AG04449 (cell line): ENCODE measurements at places on chromosomes 6 and 20.

- no peak for DNase-seq
Observed at GRCh38 chr20:41428285-41428684, 61.7 kb upstream of the EMILIN3 start.

DNA sequence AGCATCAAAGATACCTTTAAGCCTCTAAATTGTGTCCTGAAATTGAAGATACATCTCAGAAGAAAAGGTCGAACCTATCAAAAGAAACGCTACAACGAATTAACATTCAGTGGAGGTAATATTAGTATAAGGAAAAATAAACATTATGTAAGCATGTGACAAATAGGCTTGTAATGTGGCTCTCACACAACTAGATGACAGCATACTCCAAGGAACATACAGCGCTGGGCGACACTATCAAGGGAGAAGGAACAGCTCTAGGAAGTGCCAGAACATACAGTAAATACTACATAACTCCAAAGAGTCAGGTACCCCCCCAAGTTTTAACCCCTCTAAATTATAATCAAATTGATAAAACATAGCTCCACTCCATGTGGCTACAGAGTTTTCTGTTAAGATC lies 103.5 kb downstream of the LAMP5 start:
- DNase-seq: no peak

DNA sequence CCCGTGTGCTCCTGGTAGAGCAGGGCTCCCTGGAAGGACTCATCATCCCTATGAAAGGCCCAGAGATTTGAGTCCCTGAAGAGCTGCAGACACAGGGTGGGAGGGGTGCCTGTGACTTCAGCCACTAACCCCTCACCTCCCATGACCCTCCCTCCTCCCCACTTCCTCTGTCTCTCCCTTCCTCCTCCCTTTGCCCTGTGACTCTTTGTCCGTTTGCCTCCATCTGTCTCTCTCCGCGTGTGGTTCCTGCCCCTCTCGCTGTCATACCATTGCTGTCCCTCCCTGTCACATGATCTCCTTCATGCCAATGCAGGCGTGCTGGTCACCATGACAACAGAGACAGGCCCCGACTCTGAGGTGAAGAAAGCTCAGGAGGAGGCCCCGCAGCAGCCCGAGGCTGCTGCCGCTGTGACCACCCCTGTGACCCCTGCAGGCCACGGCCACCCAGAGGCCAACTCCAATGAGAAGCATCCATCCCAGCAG lies 19.0 kb downstream of the EPB41L1 start:
- no peak for DNase-seq

DNA sequence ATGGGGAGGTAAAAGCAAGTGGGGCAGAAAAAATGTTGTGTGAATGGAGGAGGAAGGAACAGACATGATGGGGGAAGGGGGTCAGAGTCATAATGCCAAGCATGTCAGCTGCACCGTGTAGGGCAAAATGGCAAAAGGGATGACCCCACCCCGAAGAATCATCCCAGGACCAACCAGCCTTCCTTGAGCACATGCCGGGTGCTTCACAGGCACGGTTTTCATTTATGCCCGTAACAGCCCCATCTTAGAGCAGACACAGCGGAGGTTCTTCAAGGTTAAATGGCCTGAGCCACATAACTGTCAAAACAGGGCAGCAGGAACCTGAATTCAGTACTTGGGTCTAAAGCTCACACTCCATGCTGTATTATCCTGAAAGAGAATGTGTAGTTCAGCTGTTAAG lies 322.2 kb downstream of the ZFAND3 start:
- no peak for DNase-seq

DNA sequence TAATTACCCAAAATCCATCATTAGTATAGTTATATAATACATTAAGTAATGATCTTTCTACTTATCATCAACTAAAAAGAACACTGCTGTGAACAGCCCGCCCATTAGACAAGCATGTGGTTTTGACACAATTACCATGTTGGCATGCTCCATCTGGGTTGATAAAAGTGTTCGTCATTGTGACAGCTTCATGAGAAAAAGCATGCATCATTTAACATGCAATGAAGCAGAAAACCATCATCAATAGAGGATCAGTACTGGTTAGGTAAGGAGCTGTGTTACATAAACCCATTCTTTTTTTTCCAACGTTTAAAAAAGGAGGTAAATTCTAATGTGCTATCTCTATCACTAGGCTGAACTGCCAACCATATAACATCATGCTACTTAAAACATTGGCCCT lies 101.9 kb downstream of the EPB41L2 start:
- no peak for DNase-seq

DNA sequence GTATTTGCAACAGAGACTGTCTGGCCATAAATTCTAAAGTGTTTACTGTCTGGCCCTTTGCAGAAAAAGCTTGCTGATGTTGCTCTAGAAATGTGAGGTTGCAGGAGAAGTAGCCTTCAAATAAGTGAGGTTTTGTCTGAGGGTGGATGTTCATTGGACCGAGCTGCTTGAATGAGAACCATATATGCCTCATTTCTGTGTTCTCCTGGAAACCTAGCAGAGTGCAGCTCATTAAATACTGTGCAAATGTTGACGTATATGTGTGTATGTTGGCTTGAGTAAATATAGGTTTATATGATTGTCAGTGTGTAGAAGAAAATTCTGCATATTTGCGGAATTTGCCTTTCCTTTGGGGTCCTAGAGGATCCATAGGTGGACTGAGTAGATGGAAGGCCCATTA lies 39.0 kb downstream of the CHMP4B start:
- DNase-seq: no peak

- no peak for DNase-seq
Observed at GRCh38 chr6:155147958-155148663, 115.7 kb upstream of the CLDN20 start.

DNA sequence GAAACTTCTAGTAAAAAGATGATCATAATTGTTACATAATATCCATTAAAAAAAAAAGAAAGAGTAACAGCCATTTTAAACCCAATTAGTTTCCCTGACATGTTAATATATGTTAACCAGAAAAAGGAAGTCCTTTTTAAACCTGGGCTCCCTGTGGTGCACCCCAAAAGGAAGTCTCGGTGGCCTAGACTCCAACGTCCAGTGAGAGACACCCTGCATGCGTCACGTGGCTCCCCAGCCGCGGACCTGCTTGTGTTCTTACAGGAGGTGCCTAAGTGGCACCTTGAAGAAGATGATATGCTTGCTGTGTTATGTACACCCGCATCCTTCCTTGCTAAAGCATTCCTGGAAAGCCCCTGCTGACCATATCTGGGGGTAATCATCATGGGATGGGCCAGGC lies 50.1 kb downstream of the FOXC1 start:
- no peak for DNase-seq

- no peak for DNase-seq
Observed at GRCh38 chr20:43513372-43513930, 6.0 kb downstream of the L3MBTL1 start.

GRCh38 chr6:125008957-125009356 lies 46.7 kb downstream of the RNF217 start:
- no peak for DNase-seq

GRCh38 chr6:52244400-52244799 lies at the start of gene IL17F:
Gene IL17F, minus strand, starts transcription at chr6:52244500. Its CDS starts 71 bp downstream, at chr6:52244429.
- DNase-seq: no peak

- no peak for DNase-seq
Observed at GRCh38 chr6:145878591-145879295, 64.1 kb upstream of the FBXO30 start.

DNA sequence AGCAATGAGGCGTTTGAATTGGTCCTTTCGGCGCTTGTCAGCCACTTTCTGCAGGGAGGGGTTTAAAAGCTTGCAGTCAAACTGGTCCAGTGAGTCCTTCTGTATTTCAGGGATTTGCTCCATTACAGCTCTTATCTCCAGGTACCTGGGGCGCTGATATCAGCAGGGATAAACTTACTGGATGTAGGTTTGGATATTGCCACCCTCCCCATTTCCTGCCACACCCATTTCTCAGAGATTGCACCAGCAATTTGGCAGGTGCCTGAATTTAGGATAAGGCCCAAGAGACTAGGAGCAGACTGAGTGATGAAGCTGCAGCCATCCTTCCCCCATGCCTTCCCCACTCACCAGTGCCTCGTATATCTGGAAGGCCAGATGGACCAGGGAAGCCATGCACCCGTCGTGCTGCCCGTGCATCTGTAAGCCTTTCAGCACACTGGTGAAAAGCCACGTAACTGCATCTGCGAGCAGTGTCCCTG lies 7.6 kb downstream of the POLR1C start:
- DNase-seq: no peak

DNA sequence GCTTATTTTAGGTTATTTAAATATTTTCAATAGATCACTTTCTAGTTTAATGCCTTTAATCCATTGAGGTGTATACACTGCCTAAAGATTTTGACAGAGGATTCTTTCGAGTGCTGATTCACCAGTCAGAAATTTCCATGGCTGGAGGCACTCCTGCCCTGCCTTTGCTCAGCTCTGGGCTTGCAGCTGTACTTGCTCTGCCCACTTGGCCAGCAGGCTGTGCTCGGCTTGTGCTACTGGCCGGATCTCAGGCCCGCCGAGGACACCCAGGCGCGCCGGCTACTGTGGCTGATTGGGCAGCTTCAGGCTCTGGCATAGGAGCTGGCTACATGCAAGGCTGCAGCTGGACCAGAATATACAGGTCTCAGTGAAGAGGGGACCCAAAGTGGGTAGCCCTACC lies 675.1 kb upstream of the MMS22L start:
- DNase-seq: no peak

DNA sequence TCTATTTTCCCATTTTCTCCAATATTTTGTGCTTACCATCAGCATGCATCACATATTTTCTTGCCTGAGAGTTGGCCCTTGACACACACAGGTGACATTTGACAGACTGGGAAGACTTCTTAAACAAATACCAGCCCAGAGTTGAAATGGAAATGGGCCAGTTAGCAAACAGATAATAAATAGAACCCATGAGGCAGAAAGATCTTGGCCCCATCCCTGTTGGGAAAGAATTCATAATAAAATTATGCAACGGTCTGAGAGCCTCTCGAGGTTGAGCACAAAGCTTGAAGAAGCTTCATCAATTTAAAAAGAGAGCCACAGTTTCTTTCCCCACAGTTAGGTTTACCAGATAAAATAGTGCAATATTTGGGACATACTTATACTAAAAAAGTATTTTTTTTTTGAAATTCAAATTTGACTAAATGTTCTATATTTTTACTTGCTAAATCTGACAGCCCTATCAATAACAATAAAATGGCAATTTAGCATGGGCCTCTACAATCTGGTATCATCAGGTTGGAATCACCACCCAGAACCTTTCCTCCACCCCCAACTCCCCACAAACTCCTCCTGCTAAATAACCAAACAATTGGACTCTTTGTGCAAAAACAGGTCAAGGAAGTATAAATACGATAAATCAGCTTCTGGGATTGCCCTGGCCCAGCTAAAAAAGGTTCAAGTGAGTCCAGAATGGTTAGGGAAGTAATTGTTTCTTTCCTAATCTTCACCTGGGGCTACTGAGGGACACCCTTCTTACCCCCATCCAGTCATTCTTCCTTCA lies 129.8 kb downstream of the CD164 start:
- no peak for DNase-seq

- no peak for DNase-seq
Observed at GRCh38 chr20:64231621-64232550, 23.7 kb upstream of the PCMTD2 start.

DNA sequence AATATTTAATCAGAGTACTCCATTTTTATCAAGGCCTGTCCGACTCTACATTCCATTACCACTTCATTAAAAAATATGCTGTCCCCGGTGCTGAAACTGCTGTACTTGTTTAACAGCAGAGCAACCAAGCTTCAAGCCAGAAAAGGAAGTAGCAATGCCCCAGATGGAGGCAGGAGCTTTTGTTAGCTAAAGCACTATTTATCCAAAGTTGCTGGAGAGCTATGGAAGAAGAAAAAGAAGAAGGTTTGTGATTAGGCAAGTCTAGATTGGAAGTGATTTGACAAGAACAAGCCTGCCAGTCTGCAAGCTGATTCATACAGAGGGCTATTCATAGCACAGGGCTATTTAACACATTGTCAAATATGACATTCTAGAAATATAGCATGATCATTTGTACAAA lies 160.9 kb upstream of the SPTLC3 start:
- no peak for DNase-seq

GRCh38 chr6:108734271-108734922 lies 113.8 kb upstream of the ARMC2 start:
- no peak for DNase-seq

DNA sequence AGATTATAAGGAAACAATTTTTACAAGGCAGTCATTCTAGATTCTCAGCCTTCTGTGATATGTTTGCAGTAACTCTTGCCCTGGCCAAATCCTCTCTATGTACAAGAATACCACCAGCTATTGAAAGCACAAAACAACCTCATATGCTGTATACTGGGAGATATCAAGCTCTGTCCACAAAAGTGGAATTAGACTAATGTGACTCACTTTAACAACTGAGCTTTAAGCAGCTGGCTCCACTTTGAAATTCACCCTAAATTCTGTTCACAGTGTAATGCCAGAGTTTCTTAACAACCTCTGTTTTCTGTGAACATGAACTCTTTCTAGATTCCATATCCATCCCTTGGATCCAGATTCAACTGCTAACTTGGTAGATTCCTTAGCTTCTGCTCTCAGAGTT lies 47.6 kb downstream of the CHD6 start:
- DNase-seq: no peak

DNA sequence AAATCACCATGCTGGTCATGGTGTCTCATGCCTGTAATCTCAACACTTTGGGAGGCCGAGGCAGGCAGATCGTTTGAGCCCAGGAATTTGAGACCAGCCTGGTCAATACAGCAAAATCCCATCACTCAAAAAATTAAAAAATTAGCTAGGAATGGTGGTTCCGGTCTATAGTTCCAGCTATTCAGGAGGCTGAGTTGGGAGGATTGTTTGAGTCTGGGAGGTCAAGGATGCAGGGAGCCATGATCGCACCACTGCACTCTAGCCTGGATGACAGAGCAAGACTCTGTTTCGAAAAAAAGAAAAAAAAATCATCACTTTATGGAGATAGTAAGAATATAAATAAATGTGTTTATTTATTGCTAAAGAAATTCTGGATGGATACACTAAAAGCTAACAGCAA lies 124.1 kb downstream of the RNGTT start:
- no peak for DNase-seq

GRCh38 chr20:57126481-57127092 lies 139.9 kb downstream of the BMP7 start:
- no peak for DNase-seq

DNA sequence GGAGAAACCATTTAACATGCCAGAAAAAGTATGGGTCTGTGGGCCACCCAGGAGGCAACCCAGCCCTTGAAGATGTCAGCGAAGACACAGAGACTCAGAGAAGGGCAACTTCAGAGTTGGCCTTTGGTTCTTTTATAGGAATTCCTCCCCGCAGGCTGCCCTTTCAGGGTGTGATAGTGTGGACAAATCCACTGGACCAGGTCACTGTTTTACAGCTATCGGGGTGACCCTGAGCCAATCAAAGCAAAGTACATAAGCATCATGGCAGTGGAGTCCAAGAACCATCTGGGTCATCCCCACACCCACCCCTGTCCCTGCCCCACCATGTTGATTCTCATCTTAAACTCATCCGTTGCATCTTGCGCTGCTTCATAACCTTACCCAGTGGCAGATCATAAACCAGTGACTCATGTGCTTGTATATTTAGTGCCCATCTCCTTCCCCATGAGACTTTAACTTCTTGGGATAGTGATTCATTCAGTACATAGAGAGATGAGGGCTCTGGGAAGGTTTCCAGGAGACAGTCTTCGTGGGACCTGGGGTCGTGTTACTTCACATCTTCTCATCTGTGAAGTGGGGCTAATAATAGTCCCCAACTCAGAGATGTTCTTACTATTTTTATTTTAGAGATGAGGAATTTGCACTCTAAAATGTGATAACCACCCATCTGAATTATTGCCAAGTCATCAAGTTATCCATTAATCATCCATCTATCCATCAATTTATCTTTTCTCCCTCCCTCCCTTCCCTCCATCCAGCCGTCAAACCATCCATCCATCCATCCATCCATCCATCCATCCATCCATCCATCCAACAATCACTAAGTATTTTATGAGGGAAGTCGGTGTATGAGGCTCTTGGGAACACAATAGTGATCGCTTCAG lies 51.0 kb downstream of the EDN3 start:
- peak; percentile 4 for DNase-seq
